ENCODE measurements at places on chromosomes 1 and 21.

DNA sequence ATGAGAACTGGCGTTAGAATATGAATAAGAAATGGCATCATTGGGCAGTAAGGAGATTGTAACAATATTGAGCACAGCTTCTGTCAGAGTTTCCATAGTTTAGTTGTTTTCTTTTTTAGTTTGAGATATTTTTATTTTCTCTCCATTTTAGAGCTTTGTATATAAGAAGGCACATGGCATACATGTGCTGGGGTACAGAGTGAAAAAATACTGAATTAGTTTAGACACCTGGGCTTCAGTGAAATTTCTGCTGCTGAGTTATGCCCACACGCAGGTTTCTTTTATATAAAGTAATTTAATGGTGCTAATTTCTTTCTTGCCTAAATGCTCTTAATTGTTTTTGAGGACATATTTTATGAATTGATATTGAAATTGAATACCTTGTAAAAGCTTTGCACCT is 53.6 kb upstream of the RWDD3 start:
- no peak for DNase-seq

- DNase-seq, result no peak
These were observed 190.2 kb upstream of the NR5A2 start for GRCh38 chr1:199837321-199837720.

- DNase-seq, result peak; percentile 83
These were observed 29.9 kb upstream of the HJV start for GRCh38 chr1:146051452-146051851.

DNA sequence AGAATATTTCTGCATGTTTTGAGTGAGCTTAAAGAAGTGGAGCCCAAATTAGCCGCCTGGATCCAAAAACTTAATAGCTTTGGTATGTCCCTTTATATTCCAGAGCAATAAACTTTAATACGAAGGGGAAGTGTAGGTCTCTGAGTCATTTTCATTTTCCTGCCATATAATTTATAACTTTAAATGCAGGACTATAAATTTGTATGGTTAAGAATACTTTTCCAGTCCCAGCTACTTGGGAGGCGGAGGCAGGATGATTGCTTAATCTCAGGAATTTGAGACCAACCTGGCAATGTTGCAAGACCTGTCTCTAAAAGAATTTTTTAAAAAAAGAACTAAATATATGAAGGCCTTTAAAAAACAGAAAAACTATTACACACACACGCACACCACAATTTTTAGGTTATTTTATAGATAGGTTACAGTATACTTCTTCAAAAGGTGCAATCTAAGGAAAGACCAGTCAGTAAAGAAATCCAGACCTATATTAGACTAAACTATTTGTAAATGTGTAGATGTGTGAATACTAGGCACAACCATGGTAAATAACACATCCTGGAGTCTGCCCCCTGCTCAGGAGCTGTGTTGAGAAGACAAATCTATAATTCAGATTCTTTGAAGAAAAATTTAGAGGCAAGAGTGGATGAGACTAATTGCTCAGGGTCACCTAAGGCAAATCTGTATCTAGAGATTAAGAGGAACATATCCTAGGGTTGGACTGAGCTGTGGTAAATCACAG is 80.3 kb downstream of the TTC3 start:
- no peak for DNase-seq

DNA sequence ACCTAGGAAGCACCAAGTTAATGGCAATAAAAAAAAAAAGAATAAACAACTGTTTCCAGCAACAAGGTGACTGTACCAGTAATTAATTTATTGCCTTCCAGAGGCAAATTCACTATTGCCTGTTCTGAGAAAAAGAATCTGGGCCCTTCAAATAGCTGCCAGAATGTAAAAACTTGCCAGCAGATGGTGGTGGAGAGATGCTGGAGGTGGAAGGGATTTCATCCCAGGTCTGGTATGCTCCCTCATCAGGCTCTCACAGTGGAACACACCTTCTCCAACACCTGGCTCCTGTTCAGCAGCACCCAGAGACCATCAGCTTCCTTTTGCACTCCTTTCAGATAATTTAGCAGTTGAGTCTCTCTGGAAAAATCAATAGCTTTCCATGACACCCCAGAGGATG is 792.9 kb upstream of the ADAMTS5 start:
- no peak for DNase-seq

DNA sequence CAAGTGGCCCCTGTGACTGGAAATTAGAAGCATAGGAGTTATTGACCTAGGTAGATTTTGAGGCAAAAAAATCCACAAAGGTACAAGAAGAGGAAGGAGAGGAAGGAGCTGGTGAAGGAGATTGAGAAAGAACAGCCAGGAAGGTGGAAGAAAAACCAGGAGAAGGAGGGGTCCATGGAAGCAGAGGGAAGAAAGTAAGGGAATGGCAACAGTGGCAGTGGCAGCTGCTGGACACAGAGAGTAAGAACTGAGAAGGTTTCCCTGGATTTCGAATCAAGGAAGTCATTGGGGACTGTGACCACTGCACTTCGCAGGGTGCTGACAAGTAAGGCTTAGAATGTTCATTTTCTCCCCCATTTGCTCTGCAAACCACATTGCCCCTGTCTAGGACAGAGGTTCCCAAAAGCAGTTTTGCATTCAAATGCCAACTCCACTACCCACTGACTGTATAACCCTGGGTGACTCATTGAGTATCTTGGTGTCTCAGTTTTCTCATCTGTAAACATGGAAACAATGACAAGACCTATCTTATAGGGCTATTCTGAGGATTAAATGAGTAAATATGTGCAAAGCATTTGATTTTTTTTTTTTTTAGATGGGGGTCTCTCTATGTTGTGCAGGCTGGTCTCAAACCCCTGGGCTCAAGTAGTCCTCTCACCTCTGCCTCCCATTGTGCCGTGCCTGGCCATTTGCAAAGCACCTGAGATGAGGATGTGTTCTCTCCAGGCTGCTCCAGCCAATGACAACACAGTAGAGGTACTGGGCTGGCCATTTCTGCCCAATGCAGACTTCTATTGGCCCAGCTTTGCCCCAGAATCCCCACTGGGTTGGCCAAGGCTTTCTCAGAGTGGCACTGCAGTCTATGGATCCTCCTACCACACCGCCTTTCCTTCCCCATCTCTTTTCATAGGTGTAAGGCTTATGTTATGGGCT is 9.3 kb upstream of the CAPN2 start:
- DNase-seq, result no peak

- no peak for DNase-seq
These were observed 554.3 kb upstream of the CHRM3 start for GRCh38 chr1:238832106-238832505.

DNA sequence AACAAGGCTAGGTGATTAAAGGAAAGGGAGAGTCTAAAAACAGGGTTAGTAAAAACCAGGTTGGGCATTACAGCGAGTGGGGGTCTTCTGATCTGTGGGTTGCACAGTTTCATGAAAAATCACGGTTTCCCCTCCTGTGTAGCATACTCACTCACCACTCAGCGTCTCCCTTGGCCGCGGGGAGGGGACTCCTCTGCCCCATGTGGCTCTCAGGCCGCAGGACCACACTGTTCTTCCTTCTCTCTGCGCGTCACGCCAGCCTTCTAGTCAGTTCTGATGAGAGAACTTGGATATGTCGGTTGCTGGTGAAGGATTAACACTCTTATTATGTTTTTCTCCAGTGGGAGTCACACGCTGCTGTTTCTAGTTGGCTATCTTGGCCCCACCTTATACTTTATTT is 254.6 kb upstream of the LRRC7 start:
- no peak for DNase-seq

GRCh38 chr1:3545363-3546047 is 65.8 kb downstream of the MEGF6 start:
- no peak for DNase-seq

- no peak for DNase-seq
These were observed 65.1 kb upstream of the DPT start for GRCh38 chr1:168794057-168794456.

- DNase-seq, result peak; percentile 25
These were observed 13.3 kb downstream of the POLR3GL start for GRCh38 chr1:145977486-145978470.

- no peak for DNase-seq
These were observed 480 bp downstream of the CADM3 start for GRCh38 chr1:159171688-159172501.

DNA sequence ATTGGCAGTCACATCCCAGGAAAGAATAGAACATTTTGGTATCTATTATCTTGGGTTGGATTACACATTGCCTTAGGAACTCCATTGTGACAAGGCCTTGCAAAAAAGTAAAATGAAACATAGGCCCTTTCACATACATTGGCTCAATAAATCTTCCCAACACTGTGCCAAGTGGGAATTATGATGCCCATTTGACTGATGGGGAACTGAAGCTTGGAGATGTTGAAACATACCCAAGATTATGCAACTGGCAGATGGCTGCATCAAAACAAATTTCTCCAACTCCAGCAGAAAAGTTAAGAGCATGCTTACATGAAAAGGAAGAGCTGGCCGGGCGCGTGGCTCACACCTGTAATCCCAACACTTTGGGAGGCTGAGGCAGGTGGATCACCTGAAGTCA is 26.9 kb downstream of the PLEKHO1 start:
- no peak for DNase-seq
